Activated T-cell treated with anti-CD3 and anti-CD28 coated beads, Interleukin-2, amount 50 U/mL, for 72 hours (primary cell): ENCODE measurements at places on chromosomes 5 and 9.
A peak's percentile ranks its signal among the peaks of the same experiment; 100 is the strongest.

GRCh38 chr5:169494383-169494935 lies 89.1 kb upstream of the SPDL1 start:
- H3K4me3 ChIP-seq, result no peak overlapping the region
- H3K4me1 ChIP-seq, result no peaks in the 10 kb centered on the region
- H3K27ac ChIP-seq, result no peak overlapping the region

- H3K36me3 ChIP-seq, result no peaks in the 10 kb centered on the region
- H3K4me1 ChIP-seq, result no peaks in the 10 kb centered on the region
- H3K4me3 ChIP-seq, result no peak overlapping the region
- no peak for DNase-seq
Observed at GRCh38 chr5:116880150-116880549, 305.5 kb upstream of the SEMA6A start.

GRCh38 chr5:72288924-72289323 lies 31.1 kb downstream of the MRPS27 start:
- DNase-seq, result no peak
- peaks cover 11% of the 10 kb centered on the region for H3K36me3 ChIP-seq
- H3K27me3 ChIP-seq, result no peaks in the 10 kb centered on the region
- no peaks in the 10 kb centered on the region for H3K4me1 ChIP-seq
- no peak overlapping the region for H3K27ac ChIP-seq

GRCh38 chr5:95975703-95976102 lies 14.1 kb upstream of the ELL2 start:
- H3K4me1 ChIP-seq, result peaks cover 7% of the 10 kb centered on the region
- H3K4me3 ChIP-seq, result no peak overlapping the region
- no peak for DNase-seq
- H3K27ac ChIP-seq, result no peak overlapping the region

- H3K4me1 ChIP-seq, result no peaks in the 10 kb centered on the region
- H3K27ac ChIP-seq, result no peak overlapping the region
- H3K27me3 ChIP-seq, result no peaks in the 10 kb centered on the region
- no peak overlapping the region for H3K4me3 ChIP-seq
- no peak for DNase-seq
Observed at GRCh38 chr9:134918646-134919045, 934 bp upstream of the FCN1 start.

GRCh38 chr9:79447762-79448161 lies 124.0 kb upstream of the TLE4 start:
- H3K27ac ChIP-seq, result no peak overlapping the region
- no peaks in the 10 kb centered on the region for H3K27me3 ChIP-seq
- H3K36me3 ChIP-seq, result peaks cover 3% of the 10 kb centered on the region
- H3K4me1 ChIP-seq, result no peaks in the 10 kb centered on the region
- no peak for DNase-seq

DNA sequence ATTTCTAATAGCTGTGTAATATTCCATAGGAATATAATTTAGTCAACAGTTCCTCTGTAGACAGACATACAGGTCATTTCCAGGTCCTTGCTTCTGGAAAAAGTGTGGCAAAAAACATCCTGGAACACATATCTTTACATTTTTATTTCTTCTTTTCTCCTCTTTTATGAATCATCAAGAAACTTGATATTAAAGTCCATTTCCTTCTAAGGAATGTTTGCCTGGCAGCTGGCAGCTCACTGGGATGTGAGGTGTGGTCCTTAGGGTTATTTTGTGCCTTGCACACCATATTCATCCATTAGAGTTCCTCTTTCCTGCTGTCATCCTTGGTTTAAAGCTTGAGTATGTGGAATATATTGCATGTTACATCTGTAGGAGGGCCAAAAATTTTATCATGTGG lies 122.0 kb downstream of the GALNT10 start:
- peaks cover 51% of the 10 kb centered on the region for H3K4me1 ChIP-seq
- H3K27me3 ChIP-seq, result no peaks in the 10 kb centered on the region
- no peak overlapping the region for H3K27ac ChIP-seq
- peaks cover 2% of the 10 kb centered on the region for H3K36me3 ChIP-seq
- H3K4me3 ChIP-seq, result no peak overlapping the region
- DNase-seq, result no peak

DNA sequence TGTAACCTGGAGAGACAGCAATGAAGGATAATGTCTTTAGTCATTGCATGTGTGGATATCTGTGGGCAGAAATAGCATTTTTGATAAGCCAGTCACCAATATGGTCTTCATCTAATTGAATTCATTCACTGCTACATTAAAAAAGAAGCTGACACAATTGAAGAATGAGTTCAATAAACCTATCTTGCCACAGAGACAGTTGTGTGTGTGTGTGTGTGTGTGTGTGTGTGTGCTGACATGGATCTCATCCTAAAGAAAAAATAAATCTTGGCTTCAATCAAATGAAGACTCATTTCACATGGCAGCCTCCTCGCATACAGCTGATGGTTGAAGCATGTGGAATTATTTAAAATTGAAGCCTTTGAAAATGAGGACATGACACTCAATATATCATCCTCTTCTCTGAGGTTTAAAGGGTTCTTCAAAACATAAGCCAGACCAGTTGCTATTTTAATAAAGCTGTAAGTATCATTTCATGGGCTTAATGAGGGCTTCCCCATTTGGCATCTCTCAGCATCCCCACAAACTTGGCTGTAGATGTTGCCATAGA lies 118.5 kb upstream of the PTPN3 start:
- no peaks in the 10 kb centered on the region for H3K4me1 ChIP-seq
- no peaks in the 10 kb centered on the region for H3K36me3 ChIP-seq
- H3K27ac ChIP-seq, result no peak overlapping the region
- H3K4me3 ChIP-seq, result no peak overlapping the region

- H3K27me3 ChIP-seq, result no peaks in the 10 kb centered on the region
- H3K4me3 ChIP-seq, result peak overlapping the region; percentile 68
- H3K4me1 ChIP-seq, result peaks cover 19% of the 10 kb centered on the region
- no peaks in the 10 kb centered on the region for H3K36me3 ChIP-seq
- H3K27ac ChIP-seq, result peak overlapping the region; percentile 59
Observed at GRCh38 chr9:536597-537511, 304.6 kb upstream of the DMRT1 start.

GRCh38 chr5:159449925-159450324 lies 119.6 kb upstream of the IL12B start:
- H3K27me3 ChIP-seq, result peaks cover 85% of the 10 kb centered on the region
- no peak for DNase-seq
- H3K27ac ChIP-seq, result no peak overlapping the region
- no peak overlapping the region for H3K4me3 ChIP-seq
- no peaks in the 10 kb centered on the region for H3K36me3 ChIP-seq

DNA sequence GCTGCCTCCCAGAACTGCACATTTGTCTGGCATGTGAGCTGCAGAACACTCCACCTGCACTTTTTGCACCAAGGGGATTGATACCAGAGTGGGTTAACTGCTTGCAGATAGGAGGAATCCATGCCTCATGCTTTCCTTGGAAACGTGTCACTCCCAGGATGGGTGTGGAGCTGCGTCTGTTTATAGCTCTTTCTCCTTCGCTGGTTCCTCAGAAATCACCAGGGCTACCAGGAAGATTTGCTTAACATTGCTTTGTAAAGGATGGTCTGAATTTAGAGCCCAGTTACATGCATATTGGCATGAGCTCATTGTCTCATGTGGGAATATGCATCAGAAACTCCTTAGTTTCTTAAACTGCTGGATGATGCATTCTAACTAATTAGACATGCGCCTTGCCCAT lies 234.6 kb downstream of the GADD45G start:
- no peaks in the 10 kb centered on the region for H3K27me3 ChIP-seq
- H3K27ac ChIP-seq, result no peak overlapping the region
- no peak overlapping the region for H3K4me3 ChIP-seq
- no peaks in the 10 kb centered on the region for H3K36me3 ChIP-seq
- no peak for DNase-seq
- no peaks in the 10 kb centered on the region for H3K4me1 ChIP-seq

GRCh38 chr5:135697251-135697958 lies 118.6 kb upstream of the CXCL14 start:
- H3K4me1 ChIP-seq, result no peaks in the 10 kb centered on the region
- no peak overlapping the region for H3K27ac ChIP-seq

DNA sequence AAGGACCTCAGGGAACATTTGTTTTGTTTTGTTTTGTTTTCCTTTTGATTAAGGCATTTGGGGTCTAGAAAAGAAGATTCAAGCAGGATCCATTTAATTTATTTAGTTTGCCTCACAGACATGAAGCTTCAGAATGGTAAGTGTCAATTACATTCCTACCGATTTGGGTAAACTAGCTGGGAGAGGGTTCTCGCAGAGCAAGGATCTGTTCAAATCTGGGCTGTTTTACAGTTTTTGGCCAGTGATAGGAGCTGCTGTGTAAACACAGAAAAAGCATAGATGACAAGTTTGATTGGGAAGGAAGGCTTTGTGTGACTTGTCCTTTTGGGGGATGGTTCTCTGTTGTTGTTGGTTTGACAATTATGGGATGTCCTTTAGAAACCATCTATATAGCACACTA lies 470.3 kb upstream of the WWC1 start:
- DNase-seq, result no peak
- H3K27ac ChIP-seq, result no peak overlapping the region
- H3K4me3 ChIP-seq, result no peak overlapping the region
- H3K4me1 ChIP-seq, result no peaks in the 10 kb centered on the region
- H3K27me3 ChIP-seq, result no peaks in the 10 kb centered on the region
- H3K36me3 ChIP-seq, result no peaks in the 10 kb centered on the region

DNA sequence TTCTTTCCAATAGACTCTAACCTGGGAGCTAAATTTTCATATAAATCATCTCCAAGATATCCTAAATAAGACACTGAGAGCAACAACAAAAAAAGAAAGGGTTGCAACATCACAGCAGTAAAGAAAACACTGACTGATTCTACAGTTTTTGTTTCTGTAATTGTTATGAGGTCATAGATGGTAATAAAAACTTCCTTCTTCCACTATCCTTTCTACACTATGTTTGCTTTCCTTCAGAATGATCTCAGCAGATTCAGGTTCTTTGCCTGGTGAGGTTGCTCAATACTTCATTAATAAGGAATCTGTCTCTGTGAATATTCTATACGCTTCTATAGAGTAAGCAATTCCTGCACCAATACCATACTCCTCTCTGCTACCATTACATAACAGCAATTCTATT lies 835.6 kb upstream of the GRAMD2B start:
- H3K27ac ChIP-seq, result no peak overlapping the region
- DNase-seq, result no peak
- no peaks in the 10 kb centered on the region for H3K27me3 ChIP-seq
- peaks cover 4% of the 10 kb centered on the region for H3K36me3 ChIP-seq

GRCh38 chr9:110334183-110334582 lies 3.5 kb downstream of the TXNDC8 start:
- no peaks in the 10 kb centered on the region for H3K27me3 ChIP-seq
- H3K36me3 ChIP-seq, result peaks cover 1% of the 10 kb centered on the region

DNA sequence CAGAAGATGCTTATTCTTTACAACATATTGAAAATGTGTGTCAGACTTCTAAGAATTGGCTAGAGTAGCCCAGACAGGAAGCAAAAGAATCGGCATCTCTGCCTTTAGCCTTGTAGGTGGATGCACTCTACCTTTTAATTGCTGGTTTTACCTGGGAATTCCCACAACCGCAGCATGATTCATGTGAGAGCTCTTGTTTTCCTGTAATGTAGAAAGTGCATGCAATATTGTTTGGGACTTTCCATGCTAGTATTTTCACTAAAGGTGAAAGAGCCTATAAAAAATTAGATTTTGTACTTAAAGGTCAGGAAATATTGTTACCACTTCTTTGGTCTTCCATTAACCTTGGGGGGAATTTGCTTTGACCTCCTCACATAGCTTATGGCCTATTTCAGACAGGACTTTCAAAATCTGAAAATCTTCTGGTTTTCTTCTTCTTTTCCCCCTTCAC lies 89.8 kb downstream of the NTRK2 start:
- peak; percentile 35 for DNase-seq
- H3K27ac ChIP-seq, result peak overlapping the region; percentile 99
- no peaks in the 10 kb centered on the region for H3K27me3 ChIP-seq
- peaks cover 29% of the 10 kb centered on the region for H3K4me1 ChIP-seq
- H3K4me3 ChIP-seq, result peak overlapping the region; percentile 22
- peaks cover 7% of the 10 kb centered on the region for H3K36me3 ChIP-seq

DNA sequence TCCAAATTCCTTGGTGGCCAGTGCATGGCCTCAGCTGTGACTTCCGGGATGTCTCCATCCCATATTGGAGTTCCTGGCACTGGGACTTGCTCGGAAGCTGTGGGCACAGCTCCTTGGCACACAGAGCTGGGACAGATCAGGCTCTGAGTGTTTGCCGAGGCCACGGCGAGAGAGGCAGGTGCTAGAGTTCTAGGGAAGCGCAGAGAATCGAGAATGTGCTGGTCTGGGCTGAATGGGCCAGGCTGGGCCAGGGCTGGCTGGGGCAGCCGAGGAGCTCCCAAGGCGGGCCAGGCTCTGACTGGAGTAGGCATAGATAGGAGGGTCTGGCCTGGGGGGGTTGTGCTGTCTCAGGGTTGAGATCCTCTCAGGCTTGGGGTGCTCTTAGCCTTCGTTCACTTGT lies 45.4 kb downstream of the HMCN2 start:
- no peak overlapping the region for H3K4me3 ChIP-seq
- no peaks in the 10 kb centered on the region for H3K27me3 ChIP-seq
- no peak for DNase-seq
- no peaks in the 10 kb centered on the region for H3K36me3 ChIP-seq

- no peak for DNase-seq
- H3K36me3 ChIP-seq, result no peaks in the 10 kb centered on the region
- H3K27ac ChIP-seq, result no peak overlapping the region
Observed at GRCh38 chr5:142295084-142295758, 29.6 kb downstream of the SPRY4 start.

DNA sequence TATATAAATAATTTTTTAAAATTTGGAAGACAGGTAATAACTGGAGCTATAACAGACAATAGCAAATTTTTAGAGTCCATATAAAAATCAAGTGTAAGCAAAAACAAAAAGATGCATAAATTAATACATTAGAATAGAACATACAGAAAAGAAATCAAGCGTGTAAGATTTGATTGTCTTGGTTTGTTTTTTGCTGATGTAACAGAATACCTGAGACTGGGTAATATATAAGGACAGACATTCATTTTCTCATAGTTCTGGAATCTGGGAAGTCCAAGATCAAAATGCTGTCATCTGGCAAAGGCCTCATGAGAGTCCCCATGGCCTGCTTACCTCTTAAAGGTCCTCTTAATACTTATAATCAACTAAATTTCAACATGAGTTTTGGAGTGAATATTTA lies 1010.1 kb downstream of the CDH18 start:
- H3K4me3 ChIP-seq, result no peak overlapping the region
- no peaks in the 10 kb centered on the region for H3K27me3 ChIP-seq
- H3K27ac ChIP-seq, result no peak overlapping the region
- no peak for DNase-seq
- no peaks in the 10 kb centered on the region for H3K4me1 ChIP-seq

DNA sequence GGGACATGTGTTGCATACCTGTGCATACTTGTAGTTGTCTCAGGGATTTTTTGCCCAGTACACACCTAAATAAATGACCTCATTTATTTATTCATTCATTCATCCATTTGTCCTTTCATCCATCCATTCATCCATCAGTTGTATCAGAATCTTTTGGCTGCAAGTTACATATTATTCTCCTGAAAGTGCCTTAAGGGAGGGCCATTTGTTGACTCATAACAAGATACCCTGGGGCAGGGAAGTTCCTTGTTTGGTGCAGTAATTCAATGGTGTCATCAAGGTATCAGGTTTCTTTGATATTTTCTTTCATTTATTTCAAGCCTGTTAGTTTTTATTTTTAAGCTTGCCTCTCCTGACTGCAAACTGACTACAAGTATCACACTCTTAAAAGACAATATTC lies 597.9 kb upstream of the TLE4 start:
- no peaks in the 10 kb centered on the region for H3K4me1 ChIP-seq
- H3K27me3 ChIP-seq, result no peaks in the 10 kb centered on the region
- DNase-seq, result no peak
- H3K36me3 ChIP-seq, result no peaks in the 10 kb centered on the region
